ENCODE measurements at places on chromosomes 2 and 18.

DNA sequence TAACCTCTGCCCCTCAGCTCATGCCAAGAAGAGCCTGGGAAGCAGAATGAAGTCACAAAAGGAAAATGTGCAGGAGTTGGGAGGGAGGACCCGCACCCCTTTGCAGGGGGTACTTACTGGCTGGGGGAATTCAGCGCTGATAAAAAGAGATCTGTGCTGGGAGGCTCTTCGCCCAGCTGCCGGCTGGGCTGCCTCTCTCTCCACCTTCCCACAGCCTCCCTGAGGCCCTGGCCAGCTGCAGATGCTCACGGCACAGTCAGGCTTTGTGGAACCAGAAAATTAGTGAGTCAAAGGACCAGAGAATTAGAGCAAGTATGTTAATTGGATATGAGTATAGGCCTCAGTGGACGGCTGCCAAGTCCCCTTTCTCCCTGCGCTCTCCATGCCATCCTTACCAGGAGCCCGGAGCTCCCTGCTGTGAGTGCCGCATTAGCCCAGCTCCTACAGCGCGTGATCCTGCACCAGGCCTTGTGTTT lies 181.7 kb upstream of the SH3BP4 start:
- peak; percentile 67 for DNase-seq

- no peak for DNase-seq
Measured at GRCh38 chr2:217784996-217785543, 217.7 kb downstream of the TNS1 start.

- peak; percentile 13 for DNase-seq
Measured at GRCh38 chr18:2932247-2933181, 80.4 kb downstream of the LPIN2 start.

DNA sequence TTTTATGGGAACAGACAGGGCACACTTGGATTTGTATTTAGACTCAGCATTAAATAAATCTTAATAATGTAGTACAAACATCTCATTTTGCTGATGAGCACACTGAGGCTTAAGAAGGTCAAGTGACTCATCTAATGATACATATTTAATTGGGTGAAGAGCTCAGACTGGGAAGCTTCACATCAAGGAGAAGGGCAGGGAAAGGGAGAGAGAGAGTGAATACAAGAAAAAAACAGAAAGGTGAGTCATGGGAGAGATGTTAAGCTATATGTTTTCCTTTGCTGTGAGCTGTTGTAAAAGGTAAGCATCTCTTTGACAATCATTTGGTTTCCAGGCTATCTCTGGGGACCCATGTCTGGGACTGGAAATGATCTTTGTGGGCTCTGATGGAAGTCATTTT lies 277.8 kb downstream of the SETBP1 start:
- no peak for DNase-seq

DNA sequence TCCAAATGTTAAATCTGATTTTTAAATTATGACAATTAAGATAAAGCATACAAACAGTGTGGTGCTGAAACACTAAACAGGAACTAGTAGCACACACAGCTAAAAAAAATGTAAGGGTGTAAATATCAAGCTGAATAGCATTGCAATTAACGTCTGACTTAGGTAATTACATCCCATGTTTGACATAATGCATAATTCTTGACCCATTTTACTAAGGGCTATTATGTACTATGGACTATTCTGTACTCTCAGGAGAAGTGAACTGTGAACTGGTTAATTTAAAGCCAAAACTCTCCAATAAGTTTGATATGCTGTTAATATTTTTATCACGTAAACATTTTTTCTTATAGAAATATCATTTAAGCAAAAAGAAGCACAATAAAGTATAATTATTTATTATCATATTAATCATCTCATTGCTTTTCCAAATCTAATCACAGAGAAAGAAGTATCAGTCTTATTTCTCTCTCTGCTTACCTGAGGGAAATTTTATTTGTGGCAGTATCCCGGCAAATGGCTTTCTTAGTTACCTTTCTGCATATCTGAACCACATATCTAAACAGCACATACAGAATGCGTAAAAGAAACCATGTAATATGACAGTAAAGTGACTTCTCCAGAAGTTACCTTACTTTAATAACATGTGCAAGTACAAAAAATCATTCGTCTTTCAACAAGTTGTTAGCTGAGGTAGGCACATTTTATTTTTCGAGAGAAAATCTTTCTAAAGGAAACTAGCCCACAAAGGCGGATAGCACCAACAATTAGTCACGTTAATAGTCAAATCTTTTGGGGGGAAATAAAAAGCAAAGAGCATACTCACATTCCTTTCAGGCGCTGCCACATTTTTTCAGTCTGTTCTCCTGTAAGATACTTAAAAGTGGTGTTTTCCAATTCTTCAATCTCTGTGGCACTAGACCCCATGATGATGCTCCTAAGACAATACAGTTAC lies 94.9 kb upstream of the PDE1A start:
- DNase-seq: no peak

DNA sequence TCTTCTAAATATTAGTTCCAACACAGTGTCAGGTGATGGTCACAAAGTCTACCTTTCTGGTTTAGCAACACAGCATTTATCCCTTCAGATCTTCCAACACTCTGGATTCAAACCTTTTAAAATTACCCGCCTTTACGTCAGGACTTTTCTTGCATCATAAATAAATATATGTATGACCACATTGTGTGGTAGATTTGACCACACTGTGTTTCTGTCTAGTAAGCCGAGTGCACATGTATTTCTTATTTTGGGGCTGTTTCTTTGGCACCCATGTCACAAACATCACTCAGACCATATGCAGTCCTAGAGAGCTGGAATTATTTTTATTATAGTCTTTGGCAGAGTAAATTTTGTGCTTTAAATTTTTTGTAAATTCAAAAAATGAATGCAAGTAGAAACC lies 172.1 kb downstream of the ANKRD44 start:
- DNase-seq: no peak

GRCh38 chr2:10709290-10709939 lies 12.0 kb upstream of the ATP6V1C2 start:
- DNase-seq: peak; percentile 3

- peak; percentile 71 for DNase-seq
Measured at GRCh38 chr2:164599954-164600589, 21.2 kb downstream of the GRB14 start.

DNA sequence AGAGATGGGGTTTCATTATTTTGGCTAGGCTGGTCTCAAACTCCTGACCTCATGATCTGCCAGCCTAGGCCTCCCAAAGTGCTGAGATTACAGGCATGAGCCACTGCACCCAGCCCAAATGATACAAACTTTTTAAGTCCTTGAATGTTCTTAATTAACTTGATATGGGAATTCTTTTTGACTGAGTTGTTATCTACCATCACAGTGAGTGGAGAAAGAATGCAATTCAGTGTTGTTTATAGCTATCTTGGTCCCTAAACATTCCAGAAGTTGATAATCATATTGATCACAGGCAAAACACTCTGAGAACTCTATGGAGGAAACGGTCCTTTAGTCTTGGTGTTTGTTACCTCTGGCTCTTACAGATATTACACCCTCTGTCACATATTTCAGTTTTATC lies 1072.5 kb downstream of the SUCLG1 start:
- DNase-seq: no peak

DNA sequence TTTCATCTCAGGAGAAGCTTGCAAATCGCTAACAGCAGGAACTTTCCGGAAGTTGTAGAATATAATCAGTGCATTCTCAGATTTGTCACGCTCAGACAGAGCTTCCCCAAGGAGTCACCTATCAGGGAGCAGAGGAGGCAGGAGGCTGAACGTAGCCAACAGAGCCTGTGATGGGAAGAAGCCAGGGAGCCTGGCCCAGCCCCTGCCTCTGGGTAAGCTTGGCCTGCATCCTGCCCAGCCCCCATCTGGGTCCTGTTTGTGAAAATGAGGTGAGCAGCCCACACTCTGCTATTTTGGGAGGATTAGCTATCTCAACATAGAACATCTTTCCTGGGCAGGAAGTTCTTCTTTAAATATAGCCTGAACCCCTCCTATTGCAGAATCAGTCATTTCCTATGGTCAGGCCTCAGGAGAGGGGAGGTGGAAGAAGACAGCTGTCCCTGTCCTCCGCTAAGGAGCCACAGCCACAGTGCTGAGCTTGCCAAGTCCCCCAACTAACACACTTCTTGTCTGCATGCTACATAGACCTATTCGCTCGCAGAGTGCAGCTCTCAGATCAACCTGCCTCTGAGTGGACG lies 19.2 kb upstream of the PKDCC start:
- no peak for DNase-seq

DNA sequence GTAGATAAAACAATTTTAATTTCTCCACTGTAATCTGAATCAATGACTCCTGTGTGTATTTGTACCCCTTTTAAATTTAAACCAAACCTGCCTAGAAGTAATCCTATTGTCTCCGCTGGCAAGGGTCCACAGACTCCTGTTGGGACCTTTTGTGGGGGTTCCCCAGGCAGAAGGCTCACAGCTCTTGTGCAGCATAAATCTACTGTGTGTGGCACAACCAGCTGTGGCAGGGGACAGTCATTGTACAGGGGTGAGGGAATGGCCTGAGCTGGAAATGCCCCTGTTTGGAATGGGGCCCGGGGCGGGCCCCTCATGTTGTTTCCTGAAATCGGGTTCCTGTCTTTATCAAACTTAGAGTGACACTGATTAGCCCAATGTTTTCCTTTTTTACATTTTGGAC lies 318.2 kb upstream of the FAM98A start:
- no peak for DNase-seq

DNA sequence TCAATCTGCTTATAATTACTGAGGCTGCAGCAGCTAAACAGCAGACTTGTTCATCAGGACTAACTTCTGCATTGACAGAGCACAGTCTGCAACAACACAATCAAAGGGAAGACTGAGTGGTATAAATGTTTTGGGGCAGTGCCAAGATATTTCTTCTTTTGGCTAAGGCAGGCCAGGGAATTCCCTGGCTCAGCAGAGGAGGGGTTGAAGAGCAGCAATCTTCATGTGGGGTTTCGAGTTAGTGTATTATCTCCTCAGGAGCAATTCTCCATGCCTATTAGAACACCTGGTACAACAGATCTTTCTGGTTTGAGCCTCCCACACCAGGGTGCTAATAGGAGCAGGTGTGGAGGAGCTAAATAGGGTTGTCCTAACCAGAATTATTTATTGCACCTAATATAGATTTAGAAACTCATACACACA lies 103.0 kb upstream of the STK17B start:
- no peak for DNase-seq

DNA sequence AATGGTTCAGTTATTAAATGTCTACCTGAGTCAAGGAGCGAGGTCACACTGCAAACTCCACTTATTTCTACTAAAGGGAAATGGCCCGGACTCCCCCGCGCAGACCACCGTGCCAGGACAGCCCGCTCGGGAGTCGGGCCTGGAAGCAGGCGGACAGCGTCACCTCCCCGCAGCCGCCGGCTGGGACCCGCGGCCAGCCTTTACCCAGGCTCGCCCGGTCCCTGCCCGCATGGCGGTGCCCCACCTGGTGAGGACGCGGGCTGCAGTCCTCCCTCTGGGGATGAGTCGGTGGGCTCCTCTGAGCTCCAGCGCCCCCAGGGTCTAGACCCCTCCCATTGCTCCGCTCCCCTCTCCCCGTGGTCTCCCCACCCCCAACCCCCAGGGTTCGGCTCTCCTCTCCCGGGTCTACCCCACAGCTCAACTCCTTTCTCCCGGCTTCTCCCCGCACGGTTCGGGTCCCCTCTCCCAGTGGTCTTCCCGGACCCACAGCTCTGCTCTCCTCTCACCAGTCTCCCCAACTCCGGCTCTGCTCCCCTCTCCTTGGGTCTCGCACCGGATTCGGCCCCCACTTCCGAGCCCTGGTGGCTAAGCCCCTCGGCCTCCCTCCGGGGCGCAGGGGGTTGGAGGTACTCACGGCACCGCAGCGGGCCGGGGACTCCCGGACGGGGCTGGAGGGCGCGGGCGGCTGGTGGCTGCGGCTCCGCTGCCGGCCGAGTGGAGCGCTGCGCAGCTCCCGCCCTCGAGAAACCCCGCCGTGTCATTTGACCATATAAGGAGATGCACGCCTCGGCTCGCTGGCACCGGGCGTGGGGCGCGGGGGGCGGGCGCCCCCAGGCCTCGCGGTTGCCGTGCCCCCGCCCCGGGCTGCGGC lies at the start of gene FHL2:
FHL2 (minus strand) TSS at position 716 of the 871 bp plus-strand sequence. CDS start 12,535 bp downstream, outside the sequence.
- peak; percentile 73 for DNase-seq

DNA sequence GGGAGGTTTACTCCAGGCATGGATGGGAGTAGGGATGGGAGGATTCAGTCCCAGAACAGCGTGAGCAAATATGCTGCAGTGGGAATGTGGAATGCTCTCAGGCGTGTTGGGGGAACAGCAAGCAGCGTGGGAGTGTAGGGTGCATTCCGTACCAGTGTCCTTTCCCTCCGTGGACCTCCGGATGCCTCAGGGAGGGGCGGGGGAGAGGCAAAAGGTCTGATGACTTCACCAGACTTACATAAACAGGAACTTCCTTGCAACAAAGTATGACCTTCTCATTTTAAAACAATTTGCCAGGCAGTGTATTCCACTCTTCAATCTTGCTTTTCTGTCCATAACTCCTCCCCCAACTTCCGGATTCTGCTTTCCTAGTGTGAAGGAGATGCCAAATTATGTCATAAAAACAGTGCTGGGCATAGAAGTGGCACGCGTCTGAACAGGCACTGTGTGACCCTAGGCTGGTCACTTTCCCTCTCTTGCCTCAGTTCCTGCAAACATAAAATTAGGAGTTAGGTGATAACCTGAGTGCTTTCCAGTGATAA lies 36.9 kb downstream of the RPL37A start:
- DNase-seq: no peak

DNA sequence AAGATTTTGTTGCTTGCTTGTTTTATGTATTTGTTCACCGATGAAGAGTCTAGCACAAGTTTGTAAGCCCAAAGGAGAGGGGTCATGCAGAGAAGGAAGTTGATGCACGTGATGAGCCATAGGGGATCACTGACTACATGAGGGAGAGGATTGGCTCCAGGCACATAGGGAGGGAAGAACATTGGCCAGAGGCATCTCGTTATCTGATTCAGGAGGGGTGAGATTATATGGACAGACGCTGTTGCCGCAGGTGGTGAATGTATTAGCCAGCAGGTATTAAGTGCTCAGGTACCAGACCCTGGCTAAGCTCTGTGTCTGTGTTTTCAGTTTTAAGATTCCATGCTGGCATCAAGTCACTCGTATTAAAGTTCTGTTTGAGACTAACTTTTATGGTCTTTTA lies 91.8 kb upstream of the CHST9 start:
- DNase-seq: no peak

DNA sequence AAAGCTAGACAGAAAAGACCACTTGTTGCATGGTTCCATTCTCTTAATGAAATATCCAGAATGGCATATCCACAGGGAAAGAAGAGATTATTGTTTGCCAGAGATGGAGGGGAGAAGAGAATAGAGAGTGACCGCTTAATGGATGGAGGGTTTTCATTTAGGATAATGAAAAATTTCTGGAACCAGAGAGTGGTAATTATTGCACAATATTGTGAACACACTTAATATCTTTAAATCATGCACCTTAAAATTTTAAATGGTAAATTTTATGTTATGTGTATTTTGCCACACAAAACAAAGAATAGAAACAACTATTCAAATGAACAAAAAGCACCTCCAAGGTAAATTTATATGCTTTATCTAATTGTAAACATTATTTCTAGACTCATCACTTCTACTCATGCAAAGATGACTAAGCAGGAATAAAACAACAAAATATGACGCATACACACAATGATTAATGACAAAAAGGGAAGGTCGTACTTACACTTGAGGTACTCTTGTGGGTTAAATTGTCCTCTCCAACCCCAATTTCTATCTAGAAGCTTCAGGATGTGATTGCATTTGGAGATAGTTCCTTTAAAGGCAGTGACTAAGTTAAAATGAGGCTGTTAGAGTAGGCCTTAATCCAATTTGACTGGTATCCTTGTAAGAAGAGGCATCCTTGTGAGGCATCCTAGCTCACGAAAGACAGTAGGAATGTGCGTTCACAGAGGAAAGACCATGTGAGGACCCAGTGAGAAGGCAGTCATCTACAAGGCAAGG lies 18.7 kb upstream of the DHRS9 start:
- no peak for DNase-seq

GRCh38 chr2:43228756-43229659 lies 2.6 kb upstream of the ZFP36L2 start:
- DNase-seq: no peak
